ENCODE measurements at places on chromosomes 5 and 9.

- DNase-seq, result no peak
These were observed 39.8 kb downstream of the EMB start for GRCh38 chr5:50401336-50401735.

DNA sequence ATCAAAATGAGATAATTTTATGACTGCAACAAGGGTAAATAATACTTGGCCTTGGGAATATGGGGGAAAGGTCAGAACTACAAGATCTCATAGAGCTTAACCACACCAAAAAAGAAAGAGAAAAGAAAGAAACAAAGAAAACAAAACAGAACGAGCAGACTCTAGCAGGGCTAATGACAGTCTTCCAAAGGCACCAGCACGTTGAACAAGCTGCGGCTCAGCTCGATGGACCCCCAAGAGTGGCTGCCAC is 689 bp downstream of the AK3 start:
- peak; percentile 38 for DNase-seq

DNA sequence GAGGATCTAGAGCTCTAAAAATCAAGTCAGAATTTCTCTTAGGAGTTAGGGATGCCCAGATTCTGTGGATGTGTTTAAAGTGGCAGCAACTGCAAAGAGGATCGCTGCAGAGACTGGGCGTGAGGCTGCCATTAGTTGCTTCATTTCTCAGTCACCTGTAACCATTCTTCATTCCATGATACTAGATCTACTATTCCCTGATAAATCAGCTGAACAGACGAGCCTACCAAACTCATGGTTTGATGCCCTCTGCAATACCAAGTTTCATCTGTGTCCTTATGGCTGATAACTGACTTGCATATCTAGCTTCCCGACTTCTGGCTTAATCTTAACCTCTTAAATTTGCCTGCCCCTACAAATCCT is 33.3 kb downstream of the UBE2R2 start:
- no peak for DNase-seq

DNA sequence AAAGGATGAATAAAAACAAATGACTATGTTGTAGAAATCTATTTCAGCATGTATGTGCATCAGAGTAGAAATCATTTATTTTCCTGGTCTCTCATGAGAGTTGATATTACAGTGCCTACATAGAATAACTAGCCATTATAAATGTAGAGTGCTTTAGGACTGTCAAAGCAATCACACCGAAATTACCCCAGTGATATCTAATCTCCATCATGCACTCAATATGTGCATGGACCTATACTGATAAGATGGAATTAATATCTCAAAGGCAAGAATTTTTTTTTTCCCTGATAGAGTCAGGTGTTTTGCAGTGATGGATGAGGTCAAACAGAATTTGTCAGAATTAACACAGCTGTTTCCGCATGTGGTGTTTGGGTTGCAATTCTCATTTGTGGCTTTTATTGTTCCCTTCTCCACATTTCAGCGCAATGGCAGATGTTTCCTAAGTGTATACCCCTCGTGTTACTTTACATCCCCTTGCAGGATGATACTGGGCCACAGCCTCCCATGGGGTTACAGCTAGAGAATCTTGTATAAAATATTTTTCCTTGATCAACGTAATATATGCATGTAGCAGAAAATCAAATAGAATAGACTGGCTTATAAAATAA is 298.8 kb downstream of the RASEF start:
- DNase-seq, result no peak

DNA sequence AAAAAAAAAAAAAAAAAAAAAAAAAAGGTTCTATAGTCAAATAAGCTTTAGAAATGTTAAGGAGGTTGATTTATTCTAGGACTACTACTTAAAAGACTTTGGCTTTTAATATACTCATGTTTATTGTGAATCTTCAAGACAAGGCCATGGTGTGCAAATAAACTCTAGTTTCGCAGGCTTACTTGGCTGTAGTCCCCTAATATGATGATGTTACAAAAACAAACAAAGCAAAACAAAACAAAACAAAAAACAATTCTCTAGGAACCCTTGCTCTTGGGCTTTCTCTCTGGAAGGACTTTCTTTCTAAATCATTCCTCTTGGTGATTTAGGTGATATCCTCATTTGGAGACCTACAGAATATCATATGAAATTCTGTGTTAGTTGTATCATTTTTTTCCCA is 172.0 kb downstream of the GDNF start:
- DNase-seq, result peak; percentile 33

DNA sequence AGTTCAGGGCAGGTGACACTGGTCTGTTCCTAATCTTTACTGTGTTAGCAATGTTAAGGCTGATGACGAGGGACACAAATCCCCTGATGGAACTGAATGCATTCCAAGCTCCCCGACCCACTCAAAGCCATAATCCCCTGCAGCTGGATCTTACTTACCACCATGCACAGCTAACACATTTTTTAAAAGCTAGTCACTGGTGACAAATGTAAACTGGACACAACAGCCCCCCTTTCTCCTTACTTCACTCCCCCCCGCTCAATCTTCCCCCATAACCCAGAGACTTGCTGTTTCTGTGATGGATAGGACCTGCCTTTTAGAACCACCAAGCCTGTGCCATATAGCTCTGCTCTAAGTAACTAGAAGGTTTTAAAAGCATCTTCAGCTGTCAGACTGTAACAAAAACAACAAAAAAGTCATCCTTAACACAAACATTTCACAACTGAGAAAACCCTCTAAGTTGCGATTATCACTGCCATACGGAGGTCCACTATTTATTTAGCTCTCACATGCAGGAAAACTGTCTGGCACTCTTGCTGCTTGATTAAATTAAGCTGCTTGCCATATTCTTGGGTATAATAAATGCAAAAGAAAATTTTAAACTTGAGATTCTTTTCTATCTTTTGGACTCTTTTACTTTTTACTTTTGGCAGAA is 44.4 kb downstream of the BNC2 start:
- peak; percentile 98 for DNase-seq

DNA sequence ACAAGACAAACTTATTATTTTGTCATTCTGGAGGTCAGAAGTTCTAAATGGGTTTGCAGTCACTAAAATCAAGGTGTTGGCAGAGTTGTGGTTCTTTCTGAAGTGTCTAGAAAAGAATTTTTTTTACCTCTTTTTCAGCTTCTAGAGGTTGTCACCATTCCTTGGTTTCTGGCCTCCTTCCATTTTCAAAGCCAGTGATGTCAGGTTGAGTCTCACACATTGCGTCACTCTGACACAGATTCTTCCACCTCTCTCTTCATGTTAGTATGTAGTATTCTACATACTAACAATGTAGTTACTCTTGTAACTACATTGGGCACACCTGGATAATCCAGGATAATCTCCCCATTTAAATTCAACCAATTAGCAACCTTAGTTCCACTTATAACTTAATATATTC is 290.3 kb downstream of the RFX3 start:
- DNase-seq, result no peak

GRCh38 chr9:125003332-125003731 is 62.4 kb upstream of the GOLGA1 start:
- DNase-seq, result no peak

DNA sequence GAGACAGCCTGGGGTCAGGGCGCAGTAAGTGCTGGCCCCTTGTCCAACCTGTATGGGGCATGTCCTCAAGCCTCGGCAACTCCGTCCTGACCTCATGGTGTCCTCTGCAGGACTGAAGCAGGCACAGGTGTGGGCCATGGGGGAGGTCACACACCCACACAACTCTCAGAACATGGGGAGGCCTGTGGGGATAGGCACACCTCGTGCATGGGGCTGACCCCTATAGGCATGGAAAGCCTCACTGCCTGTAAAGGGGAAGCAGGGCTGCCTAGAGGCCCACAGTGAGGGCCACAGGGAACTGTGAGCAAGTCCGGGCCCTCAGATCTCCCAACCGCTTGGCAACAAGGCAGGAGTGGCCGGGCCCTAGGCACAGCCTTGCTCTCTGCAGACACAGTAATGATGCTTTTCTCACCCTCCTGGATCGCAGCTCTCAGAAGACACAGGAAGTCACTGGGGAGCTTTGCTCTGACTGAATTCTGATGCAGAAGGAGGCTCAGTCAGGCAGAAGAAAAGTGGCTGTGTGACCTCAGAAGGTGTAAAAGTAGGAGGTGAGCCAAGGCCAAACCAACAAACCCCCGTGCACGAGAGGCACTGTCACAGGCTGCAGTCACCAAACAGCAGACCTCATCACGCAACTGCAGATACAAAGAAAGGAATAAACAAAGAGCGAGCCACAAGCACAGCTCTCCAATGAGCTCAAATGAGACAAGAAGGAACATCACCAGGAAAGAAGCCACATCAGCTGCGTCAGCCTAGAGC is 5.4 kb downstream of the IPPK start:
- no peak for DNase-seq

DNA sequence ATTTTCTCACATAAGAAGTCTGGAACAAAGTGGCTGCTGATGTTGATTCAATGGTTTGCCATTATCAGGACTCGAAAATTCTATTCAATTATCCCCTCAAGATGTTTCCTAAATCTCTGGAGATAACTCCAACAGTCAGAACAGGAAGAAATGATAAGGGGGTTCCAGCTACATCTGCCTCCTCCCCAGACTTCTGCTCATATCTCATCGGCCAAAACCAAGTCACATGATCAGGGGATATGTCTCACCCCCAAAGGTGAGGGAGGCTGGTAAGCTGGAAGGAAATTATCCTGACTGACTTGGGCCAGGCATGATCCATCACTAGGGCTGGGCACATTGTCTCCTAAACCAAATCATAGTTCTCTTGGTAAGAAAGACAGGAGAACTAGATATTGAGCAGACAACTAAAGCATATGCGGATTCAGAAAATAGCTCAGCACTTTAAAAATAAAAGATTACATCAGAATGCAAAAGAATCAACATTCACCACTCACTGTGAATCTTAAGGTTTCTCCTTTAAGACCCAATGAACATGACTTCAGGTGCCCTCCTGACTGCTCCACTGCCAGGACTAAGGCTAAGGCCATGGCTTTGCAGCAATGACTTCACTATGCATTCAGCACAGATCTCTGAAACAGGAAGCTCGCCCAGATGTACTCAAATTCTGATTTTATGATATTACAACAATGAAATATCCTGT is 306.3 kb downstream of the ENC1 start:
- DNase-seq, result no peak

- no peak for DNase-seq
These were observed 2042.6 kb upstream of the CDH6 start for GRCh38 chr5:29150840-29151239.

DNA sequence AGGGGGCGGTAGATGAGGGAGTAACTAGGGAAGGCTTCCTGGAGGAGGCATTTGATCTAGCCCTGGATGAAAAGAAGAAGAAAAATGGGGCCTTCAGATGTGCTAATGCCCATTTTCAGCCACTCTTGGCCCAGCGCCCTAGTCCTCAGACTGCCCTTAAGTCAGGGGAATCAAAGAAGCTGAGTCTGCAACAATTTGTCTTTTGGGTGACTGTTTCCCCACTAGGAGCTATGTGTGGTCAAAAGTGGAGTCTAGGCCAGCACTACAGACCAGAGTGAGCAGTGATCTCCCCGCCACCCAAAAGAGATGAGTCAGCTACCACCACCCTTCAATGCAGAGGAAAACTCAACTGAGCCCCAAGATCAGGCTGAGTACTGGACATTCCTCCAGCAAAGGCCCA is 542.1 kb downstream of the BNC2 start:
- no peak for DNase-seq

DNA sequence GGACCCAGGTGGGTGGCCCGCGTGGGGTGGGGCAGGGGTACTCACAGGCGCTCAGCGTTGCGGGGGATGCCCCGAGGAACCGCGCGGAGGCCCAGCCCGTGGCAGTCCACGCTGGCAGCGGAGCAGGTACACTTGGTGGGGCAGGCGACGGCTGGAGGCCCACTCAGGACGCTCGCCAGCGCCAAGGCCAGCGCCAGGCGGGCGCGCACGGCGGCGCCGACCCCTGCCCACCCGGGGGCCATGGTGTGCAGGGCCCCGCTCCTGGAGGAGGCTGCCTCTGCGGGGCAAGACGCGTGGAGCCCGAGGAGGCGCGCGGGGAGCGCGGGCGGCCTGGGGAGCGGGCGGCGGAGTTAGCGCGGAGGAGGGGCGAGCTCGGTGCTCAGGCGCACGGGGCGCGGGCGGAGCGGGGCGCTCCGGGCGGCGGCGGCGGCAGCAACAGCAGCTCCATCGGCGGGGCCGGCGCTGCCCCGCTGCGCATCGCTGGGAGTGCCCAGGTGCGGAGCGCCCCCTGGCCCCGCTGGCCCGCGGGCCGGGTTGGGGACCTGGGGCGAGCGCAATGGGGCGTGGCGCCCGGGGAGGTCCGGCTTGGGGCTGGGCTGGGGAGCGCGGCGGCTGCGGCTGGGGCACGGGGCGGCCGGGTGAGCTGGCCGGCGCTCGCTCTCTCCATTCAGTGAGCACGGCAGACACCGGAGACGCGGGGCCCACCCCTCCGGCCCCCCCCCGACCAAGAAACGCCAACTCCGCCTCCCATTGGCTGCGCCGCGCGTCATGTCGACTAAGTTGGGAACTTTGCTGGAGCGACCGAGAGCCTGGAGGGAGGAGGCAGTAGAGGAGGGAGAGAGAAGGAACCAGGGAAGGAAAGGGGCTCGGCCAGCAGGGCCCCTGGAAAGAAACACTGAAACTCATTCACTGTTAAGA is at the start of gene SLIT3:
Gene SLIT3 (minus strand): TSS at position 672 of the 918 bp plus-strand sequence. CDS start 430 bp downstream, at position 242.
- DNase-seq, result peak; percentile 53

DNA sequence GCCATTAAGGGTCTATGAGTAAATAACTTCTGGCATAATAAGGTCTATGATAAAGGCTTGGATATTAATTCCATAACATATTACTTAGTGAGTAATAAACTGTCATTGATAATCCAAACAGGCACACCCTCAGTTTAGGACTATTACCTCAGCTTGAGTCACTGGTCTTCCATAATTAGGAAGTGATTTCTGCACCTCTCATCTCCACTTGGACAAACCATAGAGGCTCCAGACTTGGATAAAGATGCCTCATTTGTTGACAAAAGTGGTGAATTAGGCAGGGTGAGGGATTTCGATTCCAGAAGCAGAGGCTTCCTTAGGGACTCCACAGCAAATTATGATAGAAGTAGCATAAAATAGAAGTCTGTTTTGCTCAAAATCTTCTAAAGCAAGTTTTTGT is 127.5 kb upstream of the MTAP start:
- DNase-seq, result no peak

GRCh38 chr5:35926389-35927051 is 11.9 kb downstream of the CAPSL start:
- DNase-seq, result peak; percentile 58

GRCh38 chr5:14669975-14670374 is 5.5 kb downstream of the OTULIN start:
- no peak for DNase-seq

DNA sequence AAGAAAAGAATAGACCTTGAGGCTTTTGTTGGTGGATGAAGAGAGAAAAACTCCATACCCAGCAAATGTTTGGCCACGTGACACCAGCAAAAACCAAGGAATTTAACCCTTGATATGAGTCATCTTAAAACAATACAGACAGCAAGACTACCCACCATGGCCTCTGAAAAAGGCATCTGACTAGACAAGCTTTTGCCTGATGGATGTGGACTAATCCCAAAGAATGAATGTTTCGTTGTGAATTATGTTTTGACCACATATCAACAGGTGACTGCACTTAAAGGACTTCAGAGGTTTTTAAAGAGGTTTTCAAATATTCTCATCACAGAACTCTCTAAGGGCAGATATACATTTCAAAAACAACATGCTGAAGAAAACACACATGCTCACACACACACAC is 33.0 kb upstream of the SLC1A3 start:
- no peak for DNase-seq

- DNase-seq, result peak; percentile 36
These were observed 142.9 kb downstream of the NFIB start for GRCh38 chr9:14170973-14171596.

Data from fibroblast of villous mesenchyme (primary cell).